ENCODE measurements at places on chromosomes 4 and X. TPM values are rescaled to one million over a fixed set of nuclear protein-coding genes. Genes with fewer than 3 reads are reported as not detected.

Gene STPG2
- 0.15 TPM for total RNA-seq

Gene STAP1
- total RNA-seq = 0.22 TPM

Gene PLXNB3
- 2.4 TPM for total RNA-seq

Gene FAM47A
- not detected for total RNA-seq

Gene RASGEF1B
- 2.1 TPM for total RNA-seq

Gene EVC
- 6.3 TPM for total RNA-seq

Gene NUDT9
- 31.1 TPM for total RNA-seq

Gene RTL9
- total RNA-seq = 0.40 TPM

Gene SATL1
- total RNA-seq = not detected

Gene MTHFD2L
- total RNA-seq = 8.5 TPM

Gene YTHDC1
- 57.1 TPM for total RNA-seq

Gene NPY2R
- not detected for total RNA-seq

Gene GLRA3
- not detected for total RNA-seq

Gene MTTP
- 2.0 TPM for total RNA-seq

Gene PWWP3B
- 10.0 TPM for total RNA-seq

Gene ARL9
- not detected for total RNA-seq

Gene CLRN2
- not detected for total RNA-seq

Gene SLC6A8
- total RNA-seq = 208 TPM

Gene TMPRSS11F
- total RNA-seq = not detected

Gene DOCK11
- 3.3 TPM for total RNA-seq

Gene PDLIM3
- total RNA-seq = 123 TPM

Gene MSANTD1
- 0.45 TPM for total RNA-seq

Gene PNMA5
- total RNA-seq = not detected

Gene IL21
- not detected for total RNA-seq

Gene SMIM10
- 5.3 TPM for total RNA-seq

Gene FAM184B
- total RNA-seq = not detected

Gene KIAA1210
- total RNA-seq = not detected

Gene GUCY1B1
- 31.3 TPM for total RNA-seq

Gene CABS1
- total RNA-seq = not detected

Gene ADRA2C
- total RNA-seq = 5.9 TPM

Gene PPP1R2C
- total RNA-seq = not detected

Gene OPRPN
- not detected for total RNA-seq

Gene UGT2B15
- not detected for total RNA-seq

Gene MAP9
- total RNA-seq = 9.9 TPM

Gene CTAG1B
- total RNA-seq = not detected

Gene MAGIX
- 3.8 TPM for total RNA-seq

Gene GAGE2A
- total RNA-seq = not detected

Gene FAM9B
- not detected for total RNA-seq

Gene ARAF
- total RNA-seq = 78.3 TPM

Gene MAGED4B
- total RNA-seq = 0.92 TPM

Gene DDX53
- total RNA-seq = not detected

Gene GABRE
- 22.9 TPM for total RNA-seq
